ENCODE measurements at places on chromosomes 6 and 20.

DNA sequence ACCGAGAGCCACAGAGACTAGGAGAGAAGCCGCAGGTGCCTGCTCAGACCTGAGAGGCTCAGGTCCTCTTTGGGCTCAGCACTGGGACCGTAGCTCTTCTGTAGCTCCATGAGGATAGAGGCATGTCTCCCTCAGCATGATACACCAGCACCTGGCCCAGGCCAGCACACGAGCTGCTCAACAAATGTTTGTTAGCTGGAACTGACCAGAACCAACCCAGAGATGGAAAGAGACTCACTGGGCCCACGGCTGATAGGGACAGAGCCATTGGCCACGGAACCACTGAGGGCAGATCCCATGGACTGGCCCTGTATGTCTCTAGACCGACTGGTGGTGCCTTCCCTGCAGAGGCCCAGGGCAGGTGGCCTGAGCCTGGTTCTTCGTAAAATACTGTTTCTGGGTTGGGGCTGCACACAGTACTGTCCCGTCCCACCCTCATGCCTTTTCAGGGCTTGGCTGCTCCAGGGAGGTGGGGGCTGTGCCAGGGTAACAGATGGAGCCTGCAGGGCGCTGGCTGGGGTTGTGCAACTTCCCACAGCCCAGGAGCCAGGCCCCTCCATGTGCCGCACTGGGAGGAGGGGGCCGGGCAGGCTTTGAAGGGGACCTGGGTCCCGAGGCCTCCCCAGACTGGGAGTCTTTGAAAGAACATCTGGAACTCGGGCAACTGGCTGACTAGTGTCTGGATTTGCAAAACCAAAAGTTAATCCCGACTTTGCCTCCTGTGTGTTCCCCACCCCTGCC is 5.2 kb downstream of the C20orf204 start:
- DNase-seq: no peak

- no peak for DNase-seq
Observed at GRCh38 chr6:137727216-137727765, 139.8 kb upstream of the TNFAIP3 start.

DNA sequence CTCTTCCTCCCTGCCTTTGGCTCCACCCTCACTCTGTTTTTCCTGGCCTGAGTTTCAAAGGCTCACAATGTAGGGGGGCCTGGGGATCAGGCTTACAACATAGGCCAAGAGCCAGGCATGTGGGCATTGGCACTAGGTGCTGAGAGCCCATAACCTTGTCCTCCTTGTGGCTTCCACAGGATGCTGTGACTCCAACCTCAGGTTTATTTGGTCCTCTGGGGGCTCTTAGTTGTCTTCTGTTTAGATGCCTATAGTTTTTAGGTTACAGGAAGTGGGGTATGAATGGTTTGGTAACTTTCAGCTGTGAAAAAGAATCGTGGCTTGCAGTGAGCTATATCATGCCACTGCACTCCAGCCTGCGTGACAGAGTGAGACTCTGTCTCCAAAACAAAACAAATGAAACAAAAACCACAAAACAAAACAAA is 25.6 kb downstream of the MMP24 start:
- no peak for DNase-seq

- DNase-seq: no peak
Observed at GRCh38 chr6:15549371-15549770, 113.5 kb downstream of the DTNBP1 start.

- no peak for DNase-seq
Observed at GRCh38 chr6:134764741-134765140, 185.2 kb downstream of the ALDH8A1 start.

- no peak for DNase-seq
Observed at GRCh38 chr6:119348748-119349360, 707 bp downstream of the MAN1A1 start.

- DNase-seq: no peak
Observed at GRCh38 chr6:140697585-140697984, 1323.1 kb upstream of the CITED2 start.

DNA sequence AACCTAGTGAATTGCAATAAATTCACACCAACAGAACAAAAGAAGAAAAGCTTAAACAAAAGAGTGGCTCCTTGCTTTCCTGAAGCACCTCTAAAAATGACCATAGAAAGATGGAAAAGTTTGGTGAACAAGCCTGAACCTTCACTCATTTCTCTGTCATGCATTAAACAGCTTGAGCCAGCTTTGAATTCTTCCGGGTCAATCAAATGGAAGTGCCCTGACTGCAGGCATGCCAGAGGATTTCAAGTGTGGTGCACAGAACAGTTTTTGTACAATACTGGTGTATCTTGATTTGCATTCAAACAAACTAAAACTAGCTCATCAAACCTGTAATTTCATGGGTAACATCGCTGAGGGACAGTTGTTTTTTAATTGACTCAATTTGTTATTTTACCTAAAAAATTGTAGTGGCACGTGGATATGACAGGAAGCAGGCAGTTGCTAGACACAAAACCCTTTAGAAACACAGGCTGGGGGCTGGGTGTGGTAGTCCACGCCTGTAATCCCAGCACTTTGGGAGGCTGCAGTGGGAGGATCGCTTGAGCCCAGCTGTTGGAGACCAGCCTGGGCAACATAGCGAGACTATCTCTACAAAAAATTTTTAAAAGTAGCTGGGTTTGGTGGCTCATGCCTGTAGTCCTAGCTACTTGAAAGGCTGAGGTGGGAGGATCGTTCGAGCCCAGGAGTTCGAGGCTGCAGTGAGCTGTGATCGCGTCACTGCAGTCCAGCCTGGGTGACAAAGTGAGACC is 9.1 kb downstream of the CASS4 start:
- DNase-seq: no peak

DNA sequence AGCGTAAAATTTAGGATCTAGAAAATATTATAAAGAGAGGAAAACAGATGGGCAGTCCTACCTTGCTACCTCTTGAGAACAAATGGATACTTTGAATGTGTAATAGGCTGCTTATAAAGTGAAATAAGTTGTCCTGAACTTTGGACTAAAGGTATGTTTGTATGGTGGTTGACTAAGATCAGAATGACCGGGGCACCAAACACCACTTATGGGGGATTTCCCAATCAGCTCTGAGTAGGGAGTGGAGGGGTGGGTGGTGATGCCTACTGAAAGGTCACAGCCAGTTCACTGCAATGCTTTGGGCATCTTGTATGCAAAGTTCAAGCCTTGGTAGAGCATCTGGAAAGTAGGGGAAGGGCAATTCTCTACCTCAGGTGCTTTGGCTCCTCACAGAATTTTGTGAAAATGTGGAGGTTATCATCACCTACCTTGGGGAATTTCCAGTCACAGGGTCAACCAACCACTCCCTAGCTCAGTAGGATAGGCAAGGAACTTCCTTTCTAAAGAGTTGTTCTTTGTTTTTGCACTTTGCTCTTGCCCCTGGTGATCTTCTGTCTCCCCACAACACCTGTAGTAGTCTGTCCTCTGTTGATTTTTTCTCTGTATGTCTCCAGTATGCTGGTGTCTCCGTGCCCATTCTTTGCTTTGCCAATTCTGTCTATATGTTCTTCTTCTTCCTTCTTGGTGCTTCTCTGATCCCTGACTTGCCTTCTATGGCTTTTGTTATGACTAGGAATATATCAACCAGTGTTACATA is at the start of gene TRIM31:
Gene TRIM31, minus strand, starts transcription at position 88 of the 757 bp plus-strand sequence. CDS start 285 bp downstream, outside the sequence.
- DNase-seq: no peak

DNA sequence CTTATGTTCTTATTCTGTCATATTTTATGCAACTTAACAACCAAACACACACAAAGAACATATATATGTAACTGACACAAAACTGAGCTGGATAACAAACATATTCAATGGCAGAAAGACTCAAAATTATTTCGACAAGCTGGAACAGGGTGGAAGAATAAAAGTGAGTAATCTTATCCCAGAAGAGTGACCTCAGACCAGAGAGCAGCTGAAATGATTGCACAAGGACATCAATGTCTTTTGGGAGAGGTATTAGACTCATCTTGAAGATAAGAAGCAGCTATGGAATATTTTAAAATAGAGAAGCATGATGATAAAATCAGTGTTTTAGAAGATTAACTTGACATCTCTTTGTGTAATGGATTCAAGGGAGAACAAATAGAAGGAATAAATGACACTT is 191.6 kb upstream of the PRDM1 start:
- no peak for DNase-seq

DNA sequence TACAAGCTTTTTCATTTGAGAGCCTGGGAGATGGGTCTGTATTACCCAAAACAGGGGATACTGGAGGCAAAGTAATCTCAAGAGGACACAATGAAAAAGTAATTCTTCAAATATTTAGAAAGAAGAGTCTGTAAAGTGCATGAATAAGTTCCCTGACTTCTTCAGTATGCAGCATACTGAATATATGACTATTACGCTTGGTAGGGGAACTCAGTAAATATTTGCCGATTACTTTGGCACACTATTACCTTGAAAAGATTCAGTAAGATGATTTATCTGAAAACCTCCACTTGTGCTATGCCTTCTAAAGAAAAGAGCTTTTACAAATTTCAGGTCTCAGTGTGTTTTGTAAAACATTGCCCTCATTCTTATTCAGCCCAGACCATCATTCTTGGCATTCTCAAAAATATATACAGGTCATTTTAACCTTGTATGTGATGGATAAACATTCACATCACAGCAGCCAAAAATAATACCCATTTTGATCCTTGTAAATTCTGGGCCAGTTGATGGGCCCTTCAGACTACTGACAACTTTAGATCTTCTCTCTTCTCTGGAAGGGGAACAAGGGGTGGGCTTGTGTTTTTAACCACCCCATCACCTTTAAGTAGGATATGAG is 125.9 kb downstream of the EDN1 start:
- DNase-seq: no peak

- no peak for DNase-seq
Observed at GRCh38 chr20:22523499-22524392, 60.6 kb downstream of the FOXA2 start.

DNA sequence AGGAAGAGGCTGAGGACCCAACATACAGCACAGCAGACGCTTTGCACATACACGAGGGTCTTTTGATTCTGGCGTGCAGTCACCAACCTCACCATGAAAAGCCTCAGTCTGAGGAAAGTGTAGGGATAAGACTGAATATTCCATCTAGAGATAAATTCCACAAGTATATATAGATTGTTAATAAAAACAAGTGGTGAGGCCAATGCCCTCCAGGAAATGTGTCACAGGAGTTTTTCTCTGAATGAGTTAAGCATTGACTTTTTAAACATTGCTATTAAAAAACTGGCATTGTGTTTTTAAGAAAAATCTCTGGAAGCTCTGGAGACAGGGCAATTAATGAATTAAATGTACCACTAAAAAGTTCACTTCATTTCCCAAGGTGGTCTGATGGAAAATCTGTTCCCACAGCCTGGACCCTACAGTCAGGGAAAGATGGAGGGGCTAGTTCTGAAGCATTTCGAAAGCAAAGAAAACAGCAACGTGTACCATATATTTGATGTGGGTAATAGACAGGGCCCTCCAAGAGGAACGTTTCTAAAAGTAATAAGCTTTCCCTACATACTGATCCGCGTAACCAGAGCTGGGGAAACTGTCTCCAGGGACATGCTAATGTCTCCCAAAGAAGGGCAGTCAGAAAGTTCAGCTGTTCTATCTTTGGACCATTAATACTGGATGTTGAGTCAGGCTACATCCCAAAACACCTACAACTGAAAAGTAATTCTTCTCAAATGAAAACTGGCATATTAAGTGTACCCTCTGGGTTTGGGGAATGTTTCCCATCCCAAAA is 301.1 kb downstream of the FOXC1 start:
- DNase-seq: no peak

GRCh38 chr6:9398071-9398766 is 962.9 kb upstream of the SLC35B3 start:
- no peak for DNase-seq

- peak; percentile 10 for DNase-seq
Observed at GRCh38 chr20:57657535-57658446, 37.6 kb upstream of the ZBP1 start.

DNA sequence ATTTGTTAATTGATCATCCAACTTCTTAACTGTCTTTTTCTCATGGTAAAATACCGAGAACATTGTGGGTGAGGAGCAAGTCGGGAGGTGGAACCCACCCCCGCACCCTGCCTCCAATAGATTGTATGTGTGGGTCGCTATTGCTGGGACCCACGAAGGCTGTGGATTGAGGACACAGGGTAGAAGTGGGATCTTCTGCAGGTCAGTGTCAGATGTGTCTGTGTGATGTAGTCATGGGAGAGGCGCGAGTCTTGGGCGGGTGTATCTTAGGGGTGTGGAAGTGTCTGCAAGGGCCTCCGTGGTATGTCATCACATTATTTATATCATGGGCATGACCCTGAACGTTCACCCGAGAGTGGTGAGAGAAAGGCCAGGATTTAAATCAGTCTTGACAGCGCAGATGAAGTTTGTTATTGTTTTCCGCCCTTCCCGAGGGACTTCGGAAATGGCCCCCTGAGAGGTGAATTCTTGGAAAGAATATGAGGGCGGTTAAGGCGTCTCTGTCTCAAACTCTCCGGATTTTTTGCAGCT is 472 bp upstream of the PAQR8 start:
- no peak for DNase-seq

DNA sequence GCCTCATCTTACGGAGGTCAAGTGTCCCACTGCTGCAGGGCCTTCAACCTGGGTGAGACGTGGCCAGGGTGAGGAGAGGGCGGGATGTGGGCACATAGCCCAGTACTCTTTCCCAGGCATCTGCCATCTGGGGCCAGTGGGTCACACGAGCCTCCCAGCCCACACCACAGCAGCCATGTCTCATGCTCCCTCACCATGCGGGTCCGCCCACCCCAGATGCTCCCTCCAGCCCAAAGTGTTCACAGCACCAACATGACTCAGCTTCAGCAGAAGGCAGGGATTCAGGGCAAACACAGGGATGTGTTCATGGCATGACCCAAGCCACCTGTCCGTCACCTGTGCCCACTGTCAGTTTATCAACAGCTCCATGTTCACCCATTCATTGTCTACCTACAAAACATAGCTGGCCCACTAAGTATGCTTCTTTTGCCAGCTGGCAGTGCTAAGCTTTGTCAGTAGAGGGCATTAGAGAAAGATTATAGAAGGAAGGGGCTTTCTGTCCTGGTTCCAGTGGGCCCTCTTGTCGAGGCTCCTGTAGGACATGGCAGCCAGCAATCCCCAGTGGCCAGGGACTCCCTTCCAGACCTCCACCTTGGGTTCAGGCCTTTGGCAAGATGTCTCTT is 109.2 kb downstream of the FOXF2 start:
- DNase-seq: no peak

GRCh38 chr6:145009711-145010110 is 724.6 kb downstream of the UTRN start:
- DNase-seq: no peak

GRCh38 chr20:34525709-34526416 is 9.6 kb downstream of the DYNLRB1 start:
- DNase-seq: peak; percentile 56

DNA sequence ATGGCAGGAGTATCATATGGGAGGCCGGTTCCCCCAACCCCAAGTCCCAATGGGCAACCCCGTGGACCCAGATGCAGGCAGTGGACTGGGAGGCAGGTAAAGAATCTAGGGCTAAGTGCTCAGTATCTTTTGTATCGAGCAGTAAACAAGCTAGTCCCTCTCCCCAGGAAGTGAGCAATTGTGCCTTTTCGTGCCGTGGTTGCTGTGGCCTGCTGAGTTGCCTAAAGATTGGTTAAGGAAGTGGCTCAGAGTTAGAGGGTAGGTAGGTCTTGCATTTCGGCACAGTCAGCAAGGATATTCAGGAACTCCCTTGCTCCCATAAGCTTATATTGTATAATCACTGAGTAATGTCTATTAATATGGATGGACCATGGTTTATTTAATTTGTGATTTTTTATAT is 1.3 kb upstream of the DNAH8 start:
- no peak for DNase-seq

Measured in Ammon's horn (tissue), 1 donor.